ENCODE measurements at places on chromosomes 7 and 10.

DNA sequence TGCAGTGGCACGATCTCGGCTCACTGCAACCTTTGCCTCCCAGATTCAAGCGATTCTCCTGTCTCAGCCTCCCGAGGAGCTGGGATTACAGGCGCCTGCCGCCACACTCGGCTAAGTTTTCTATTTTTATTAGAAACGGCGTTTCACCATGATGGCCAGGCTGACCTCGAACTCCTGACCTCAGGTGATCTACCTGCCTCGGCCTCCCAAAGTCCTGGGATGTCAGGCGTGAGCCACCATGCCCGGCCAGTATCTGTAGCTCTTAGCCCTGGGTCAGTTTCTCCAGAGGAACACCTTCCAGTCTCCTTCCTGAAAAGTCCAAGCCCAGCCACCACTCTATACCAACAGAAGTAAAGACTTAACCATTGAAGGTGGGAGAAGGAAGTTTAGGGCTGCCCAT lies 15.2 kb upstream of the ZKSCAN1 start:
- no peak for DNase-seq

GRCh38 chr10:43384252-43385221 lies 13.1 kb downstream of the FXYD4 start:
- DNase-seq: no peak

DNA sequence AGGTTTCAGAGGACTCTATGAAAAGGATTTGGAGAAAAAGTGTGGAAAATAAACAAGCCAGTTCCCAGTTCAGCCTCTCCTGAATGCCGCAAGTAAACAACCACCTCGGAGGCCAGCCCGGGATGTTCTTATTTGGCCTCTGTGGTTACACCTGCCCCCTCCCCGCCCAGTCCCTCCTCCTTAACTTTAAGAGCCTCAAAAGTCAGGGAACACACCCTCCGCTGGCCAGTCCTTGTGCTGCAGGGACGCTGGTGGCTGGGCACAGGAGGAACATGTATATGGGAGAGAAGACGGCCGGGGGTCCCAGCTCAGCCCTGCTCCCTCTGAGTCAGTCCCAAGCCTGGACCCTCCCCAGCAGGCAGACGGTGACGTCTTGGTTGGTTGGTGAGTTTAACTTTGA lies 6.1 kb downstream of the CHST3 start:
- no peak for DNase-seq

DNA sequence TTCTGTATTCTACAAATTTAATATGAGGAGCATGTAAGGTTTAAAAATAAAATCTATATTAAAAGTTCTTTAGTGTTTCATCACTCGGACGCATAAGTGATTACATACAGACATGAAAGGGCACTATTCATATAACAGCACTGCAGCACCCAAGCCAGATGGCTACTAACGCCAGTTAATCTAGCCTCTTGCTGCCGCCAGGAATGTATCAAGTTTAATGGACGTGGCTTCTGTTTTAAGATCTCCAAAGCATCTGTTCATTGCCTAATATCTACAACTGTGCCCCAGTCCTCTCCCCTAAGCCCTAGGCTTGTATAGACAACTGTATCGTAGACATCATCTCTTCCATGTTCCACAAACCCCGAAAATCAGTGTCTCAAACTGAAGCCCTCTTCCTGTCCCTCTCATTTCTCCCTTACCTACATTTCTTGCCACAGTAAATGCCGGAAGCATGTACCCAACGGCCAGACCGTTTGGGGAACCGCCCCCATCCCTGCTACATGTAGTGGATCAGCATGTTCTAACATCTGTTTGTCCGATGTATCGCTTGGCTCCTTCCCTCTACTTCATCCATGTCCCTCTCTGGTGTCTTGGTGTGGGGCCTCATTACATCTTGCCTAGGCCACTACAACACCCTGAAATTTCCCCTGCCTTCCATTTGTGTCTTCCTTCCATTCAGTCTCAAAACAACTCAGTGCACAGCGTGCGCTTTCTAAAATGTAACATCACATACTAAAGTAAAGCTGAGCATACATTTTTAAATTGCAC lies 147.5 kb upstream of the RSU1 start:
- DNase-seq: no peak

DNA sequence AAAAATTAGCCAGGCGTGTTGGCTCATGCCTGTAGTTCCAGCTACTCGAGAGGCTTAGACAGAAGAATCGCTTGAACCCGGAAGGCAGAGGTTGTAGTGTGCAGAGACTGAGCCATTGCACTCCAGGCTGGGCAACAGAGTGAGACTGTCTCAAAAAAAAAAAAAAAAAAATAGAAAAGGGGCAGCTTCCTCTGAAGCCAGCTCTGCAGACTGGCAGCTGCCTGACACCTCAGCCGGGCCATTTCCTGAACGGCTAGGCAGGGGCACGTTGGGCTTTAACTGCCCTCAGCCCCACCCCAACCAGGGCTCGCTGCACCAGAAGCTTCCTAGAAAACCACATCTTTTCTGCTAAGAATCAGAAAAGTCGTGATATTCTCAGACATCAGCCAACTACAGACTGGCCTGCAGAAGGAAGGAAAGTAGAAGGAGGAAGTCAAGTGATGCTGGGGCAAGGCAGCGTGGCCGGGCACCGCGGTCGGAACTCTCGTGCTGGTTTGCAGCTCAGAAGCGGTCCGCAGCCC lies 38.0 kb downstream of the PRKAG2 start:
- DNase-seq: no peak

GRCh38 chr7:129947701-129948100 lies 5.1 kb downstream of the UBE2H start:
- no peak for DNase-seq

DNA sequence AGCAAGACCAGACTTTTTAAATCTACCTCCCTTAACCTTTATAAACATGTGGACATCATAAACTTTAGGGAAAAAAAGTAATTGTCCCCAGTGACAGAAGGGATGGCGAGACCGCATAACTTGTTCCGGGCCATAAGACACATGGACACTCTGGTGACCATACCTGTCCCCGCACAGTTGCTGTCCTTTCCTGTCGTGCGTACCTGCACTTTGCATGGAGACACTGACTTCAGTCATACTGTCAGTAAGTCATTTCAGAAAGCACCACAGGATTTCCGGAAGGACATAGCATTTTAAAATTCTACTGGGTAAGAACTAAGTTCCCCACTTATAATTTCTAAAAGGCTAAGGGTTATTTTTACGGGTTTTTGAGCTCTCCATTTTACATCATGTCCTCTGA lies 120.9 kb downstream of the CREB5 start:
- DNase-seq: no peak

DNA sequence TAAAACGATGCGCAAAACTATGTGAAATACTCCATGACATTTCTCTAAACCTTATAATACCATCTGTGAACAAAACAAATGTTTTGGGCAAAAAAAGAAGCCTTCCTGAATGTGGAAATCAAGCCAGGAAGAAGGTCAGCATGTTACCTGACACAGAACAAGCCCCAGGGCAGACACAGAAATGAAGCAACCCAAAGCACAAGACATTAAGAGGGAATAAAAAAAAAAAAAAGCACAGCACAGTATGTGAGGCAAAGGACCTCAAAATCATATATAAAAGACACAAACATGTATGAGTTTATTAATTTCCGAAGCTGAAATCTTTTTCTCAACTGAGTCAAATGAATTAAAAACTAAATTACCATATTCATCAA lies 161.8 kb downstream of the SKIDA1 start:
- no peak for DNase-seq

GRCh38 chr7:88121335-88121734 lies 98.5 kb downstream of the SRI start:
- DNase-seq: no peak

DNA sequence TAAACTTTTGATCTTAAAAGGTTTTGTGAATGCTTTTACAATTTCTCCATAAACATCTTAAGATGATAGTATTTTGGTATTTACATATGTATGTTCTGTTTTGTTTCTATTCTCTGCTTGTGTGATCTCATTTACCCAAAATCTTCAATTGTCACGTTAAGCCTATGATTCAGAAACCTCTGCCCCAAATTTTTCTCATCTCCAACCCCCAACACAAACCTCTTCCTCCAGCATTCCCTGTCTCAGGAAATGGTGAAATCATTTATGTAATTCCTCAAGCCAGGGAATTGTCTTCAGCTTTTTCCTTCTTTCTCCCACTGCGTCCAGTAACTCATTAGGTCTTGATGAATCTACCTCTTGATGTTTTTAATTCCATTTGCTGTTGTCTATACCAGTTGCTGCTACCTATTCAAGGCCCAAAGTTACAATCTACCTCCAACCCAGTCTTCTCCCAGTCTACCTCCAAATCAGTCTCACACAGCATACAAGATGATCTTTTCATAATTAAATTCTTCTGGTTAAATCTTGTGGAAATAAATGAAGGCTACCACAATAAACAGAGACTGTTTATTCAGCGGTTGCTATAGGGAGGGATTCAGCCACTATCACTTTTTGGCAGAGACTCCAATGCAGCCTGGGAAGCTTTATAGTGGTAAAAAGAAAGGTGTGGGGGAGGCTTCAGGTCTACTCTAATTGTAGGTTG lies 5.8 kb downstream of the CFAP69 start:
- DNase-seq: no peak

- DNase-seq: no peak
Measured at GRCh38 chr7:37318541-37318940, 130.1 kb downstream of the ELMO1 start.

GRCh38 chr10:132143162-132143561 lies 43.6 kb upstream of the DPYSL4 start:
- no peak for DNase-seq

GRCh38 chr10:3400348-3400747 lies 227.8 kb upstream of the PITRM1 start:
- no peak for DNase-seq

- DNase-seq: no peak
Measured at GRCh38 chr7:57398548-57398947, 51.4 kb upstream of the ZNF716 start.

- peak; percentile 51 for DNase-seq
Measured at GRCh38 chr7:74449809-74450397, 3.8 kb upstream of the GTF2IRD1 start.

DNA sequence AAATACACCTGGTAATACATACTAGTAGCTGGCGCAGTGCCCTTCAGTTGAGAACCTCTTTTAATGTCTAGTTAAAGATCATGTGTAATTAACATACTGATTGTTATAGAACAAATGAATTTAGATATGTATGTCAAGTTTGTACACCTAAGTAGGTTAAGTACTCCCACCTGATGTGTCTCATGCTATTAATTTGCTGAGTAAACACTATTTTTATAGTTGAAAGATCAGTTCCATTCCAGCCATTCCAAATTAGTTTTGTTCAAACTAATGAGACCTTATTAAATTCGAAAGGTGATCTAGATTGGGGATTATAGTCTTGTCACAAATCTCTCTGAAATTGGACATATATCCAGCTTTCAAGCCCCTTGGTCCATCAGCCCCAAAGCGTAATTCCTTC lies 710.0 kb downstream of the LRMDA start:
- no peak for DNase-seq
